HL-60 (cell line): ENCODE measurements at places on chromosomes 5 and 9.

DNA sequence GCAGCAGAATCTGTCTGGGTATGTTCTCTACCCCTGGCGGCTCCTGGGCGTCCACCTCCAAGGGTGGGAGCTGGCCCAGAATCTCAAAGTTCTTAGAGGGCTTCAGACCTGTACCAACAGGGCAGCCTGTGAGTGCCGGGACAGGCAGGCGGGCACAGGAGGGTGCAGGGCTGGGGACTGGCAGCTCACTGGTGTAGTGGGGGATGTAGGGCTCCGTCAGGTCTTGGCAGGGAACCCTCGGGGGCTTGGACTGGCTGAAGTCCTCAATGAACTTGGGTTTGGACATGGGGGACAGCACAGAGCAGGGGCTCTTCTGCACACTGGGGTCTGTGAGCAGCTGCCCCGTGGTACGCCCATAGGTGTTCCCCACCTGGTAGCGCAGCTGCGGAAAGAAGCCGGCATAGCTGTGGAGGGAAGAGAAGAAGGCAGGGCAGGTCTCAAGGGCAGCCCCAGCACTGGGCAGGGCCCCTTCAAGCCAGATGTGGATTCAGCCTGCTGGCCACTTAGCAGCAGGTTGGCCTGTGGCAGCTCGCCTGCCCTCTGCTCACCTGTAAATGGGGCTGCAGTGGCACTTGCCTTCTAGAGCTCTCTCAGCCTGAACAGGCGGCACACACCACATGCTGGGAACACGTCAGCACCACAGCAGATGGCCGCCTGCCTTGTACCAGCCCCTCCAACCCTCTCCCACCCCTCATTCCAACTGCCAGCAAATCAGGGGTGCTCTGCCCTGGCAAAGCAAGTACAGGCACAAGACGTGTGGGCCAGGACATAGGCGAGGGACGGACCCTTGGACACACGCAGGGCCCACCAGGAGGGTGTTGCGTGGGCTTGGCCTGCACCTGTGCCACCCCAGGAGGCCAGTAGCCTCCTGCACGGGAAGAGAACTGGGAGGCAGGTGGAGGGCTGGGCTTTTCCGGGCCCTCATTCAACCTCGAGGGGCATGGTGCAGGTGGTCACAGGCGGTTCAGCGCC lies 4.6 kb downstream of the TUBB4B start:
- no peak for DNase-seq

GRCh38 chr5:138054847-138055558 lies 22.1 kb upstream of the FAM13B start:
- DNase-seq = no peak

- no peak for DNase-seq
These were observed 88.6 kb downstream of the LMX1B start for GRCh38 chr9:126702151-126703001.

DNA sequence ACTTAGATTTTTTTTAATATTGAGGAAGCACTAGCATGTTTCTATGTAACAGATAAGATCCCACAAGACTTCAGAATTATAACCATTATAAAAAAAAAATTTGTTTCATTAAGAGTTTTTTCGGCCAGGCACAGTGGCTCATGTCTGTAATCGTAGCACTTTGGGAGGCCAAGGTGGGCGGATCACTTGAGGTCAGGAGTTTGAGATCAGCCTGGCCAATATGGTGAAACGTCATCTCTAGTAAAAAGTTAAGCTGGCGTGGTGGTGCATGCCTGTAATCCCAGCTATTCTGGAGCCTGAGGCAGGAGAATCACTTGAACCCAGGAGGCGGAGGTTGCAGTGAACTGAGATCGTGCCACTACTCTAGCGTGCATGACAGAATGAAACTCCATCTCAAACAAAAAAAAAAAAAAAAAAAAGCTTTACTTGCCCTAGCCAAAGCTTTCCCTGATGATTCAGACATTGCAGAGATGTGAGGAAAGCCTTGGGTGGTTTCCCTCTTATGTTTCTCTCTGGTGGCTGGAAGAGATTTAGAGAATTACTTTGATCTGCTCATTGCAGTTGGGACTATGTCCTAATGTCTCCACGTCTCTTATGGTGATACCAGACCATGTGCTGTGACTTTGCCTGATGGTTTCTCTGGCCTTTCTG lies 65.4 kb downstream of the EGFLAM start:
- DNase-seq = no peak

DNA sequence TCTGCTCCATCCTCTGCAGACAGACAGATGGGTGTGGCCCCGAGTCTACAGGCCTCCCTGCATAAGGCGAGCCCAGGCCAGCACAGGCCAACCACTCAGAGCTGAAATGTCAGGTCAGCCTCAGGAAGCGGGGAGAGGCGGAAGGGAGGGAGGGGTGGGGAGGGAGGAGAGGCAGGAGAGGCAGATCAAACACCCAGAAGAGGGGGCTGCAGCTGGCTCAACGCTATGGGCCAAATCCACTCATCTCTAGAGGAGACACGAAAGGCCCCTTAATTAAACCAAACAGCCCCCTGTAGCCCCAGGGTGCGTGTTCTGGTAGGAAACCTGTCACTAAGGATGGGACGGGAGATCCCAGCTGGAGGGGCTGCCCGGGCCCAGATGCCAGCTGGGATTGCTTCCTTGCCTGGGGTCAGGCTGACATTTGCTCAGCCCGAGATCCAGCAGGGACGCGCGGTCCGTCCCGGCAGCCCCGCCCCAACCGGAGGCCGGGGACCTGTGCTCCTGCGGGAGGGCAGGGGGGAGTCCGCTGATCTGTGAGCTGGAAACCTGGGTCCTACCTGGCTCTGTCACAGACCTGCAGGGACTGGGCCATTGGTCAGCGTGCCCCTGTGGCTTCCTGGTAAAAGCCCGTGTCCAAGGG lies 97.2 kb upstream of the SARDH start:
- DNase-seq = no peak

DNA sequence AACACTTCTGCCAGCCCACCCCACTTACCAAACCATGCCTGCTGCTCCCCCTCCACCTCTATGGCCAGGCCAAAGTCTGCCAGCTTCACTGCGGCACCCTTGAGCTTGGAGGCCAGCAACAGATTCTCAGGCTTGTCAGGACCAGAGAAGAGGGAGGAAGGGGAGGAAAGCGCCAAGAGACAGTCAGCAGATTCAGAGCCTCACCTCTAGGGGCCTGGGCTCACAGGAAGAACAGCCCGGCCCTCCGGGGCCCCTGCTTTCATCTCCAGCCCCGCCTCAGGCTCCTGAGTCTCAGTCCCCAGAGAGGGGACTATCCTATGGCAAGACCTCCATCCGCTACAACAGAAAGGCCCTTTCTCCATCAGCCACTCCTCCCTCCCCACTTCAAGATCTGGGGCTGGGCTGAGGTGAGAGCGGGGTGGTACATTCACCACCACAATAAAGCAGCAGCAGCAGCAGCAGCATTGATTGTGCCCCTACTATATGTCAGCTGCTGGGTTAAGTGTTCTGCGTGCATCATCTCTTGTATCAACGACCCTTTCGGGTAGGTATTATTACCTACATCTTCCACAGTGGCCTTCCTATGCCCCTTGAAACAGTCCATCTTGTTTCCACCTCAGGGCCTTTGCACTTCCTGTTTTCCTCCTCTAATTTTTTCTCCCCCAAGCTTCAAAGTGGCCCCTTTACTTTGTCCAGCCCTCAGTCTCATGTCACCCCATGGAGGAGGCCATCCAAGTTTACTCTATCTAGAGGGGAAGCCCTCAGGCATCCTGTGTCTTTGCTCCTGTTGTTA lies 36.0 kb downstream of the CAMK2A start:
- no peak for DNase-seq

- no peak for DNase-seq
These were observed 1.1 kb downstream of the ATPSCKMT start for GRCh38 chr5:10248378-10249260.

DNA sequence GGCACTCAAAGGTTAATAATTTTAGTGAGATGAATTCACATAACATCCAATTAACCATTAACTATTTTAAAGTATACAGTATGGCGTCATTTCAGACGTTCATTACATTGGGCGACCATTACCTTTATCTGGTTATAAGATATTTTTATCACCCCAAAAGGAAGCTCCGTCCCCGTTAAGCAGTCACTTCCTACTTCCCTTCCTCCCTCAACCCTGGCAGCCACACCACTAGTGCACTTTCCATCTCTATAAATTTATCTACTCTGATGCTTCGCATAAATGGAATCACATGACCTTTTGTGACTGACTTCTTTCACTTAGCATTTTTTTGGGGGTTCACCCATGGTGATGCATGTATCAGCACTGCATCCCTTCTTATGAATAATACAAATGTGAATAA lies 168.3 kb upstream of the PUM3 start:
- peak; percentile 18 for DNase-seq

DNA sequence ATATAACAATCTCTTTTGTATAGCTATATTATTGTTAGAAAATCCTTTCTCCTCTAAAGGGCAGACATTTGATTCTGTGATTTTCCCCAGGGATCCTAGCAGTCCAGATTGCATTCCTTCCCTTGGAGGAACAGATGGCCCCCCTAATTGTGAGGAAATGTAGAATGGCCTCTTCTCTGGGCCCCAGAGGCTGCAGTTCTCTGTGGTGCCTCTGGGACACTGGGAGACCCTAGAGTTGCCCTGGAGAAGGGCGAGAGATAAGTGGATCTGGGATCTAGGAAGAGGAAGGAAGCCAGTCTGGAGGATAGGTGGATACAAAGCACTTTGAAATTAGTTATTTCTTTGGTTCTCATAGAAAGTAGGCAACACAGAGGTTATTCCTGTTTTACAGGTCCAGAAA lies 1.9 kb upstream of the HINT2 start:
- no peak for DNase-seq

- no peak for DNase-seq
These were observed 70.4 kb upstream of the FCN1 start for GRCh38 chr9:134987906-134988700.

- DNase-seq = peak; percentile 58
These were observed 613 bp downstream of the ZBTB5 start for GRCh38 chr9:37464426-37465248.

DNA sequence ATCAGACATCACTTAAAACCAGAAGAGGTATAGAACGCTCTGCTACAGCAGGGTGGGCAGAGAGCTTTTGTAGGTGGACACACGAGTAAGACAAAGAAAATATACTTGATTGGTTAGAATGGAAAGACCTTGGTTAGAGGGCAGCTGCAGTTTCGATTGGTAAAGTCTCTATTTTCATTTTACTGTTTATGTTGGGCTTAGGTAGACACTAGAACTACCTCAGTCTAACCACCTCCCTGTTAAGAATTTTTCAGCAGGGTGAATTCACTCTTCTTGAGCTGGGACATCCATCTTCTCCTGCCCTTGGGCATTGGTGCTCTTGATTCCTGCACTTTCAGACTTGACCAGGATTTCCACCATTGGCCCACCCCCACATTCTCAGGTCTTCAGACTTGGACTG lies 116.3 kb downstream of the BASP1 start:
- no peak for DNase-seq

- no peak for DNase-seq
These were observed 75.1 kb upstream of the STXBP1 start for GRCh38 chr9:127537014-127537413.

DNA sequence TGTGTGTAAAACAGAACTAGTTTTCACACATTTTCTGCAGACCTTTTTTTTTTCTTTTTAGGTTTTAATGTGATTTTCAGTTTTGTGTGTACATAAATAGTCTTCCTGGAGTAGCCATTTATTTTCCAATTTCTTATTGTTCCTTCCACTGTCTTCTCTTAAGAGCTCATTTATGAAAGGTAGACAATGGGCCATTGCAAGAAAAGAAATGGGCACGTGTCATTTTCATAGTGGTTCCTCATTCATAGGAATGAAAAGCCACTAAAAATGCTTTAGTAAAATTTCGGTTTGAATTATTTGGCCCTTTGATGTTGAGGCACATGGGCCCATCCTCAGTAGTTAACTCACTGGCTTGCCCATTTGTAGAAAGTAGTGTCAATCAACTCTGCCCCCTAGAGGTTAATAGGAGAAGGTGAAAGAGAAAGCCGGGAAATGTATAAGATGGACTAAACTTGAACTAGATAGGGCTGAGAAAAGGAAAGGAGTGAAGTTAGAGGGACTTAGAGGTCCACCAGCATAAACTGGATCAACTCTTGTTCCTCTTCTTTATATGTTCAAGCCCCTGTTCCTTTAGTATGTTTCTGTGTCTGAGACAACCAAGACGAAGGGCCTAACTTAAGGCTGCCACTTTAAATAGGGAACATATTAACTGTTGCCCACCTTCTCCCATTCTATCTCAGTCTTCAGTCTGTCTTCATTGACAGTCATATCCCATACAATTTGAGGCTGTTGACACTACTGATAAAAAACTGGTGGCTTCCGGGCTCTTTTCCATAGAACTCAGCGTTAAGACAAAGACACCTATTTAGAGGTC lies 72.6 kb downstream of the SMARCA2 start:
- DNase-seq = peak; percentile 19

DNA sequence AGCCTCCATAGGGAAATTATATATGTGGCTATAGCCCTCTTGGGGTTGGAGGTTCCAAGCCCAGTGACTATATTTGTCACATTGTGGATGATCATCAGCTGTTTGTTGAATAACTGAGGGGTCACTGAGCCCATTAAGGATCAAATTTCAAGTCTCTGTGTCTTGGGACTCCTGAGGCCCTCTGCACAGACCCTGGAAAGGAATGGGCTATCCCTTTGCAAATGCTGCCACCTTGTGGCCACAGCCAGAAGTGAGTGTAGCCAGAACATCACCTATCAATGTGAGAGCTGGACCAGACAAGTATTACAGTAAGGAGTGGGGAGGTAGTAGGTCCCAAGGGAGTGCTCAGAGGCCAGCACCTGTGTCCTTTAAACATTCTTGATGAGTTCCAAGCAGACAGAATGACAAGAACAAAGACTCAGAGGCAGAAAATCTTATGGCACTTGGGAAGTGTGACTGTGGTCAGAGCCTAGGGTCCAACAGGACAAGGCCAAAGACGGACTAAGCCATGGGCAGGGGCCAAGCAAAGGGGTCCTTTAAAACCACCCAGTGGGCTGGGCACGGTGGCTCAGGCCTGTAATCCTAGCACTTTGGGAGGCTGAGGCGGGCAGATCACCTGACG lies 8.2 kb downstream of the RPP25L start:
- DNase-seq = no peak

DNA sequence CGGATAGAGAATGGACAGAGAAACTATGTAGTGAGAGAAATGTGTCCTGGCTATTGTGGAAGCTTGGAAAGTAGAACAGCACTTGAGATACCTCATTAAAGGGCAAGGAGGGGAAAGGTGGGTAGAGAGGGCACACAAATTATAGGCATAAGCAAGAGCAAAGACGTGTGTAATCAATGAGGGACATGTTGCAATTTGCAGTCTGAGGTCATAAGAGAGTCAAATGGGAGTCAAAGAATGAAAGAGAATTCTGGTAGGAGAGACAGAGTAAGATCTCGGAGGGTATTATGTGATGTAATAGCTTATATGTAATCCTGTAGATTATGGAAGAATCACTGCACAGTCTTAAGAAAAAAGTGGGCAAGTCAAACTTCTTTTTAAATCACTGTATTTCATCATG lies 312.0 kb upstream of the RGMB start:
- no peak for DNase-seq

DNA sequence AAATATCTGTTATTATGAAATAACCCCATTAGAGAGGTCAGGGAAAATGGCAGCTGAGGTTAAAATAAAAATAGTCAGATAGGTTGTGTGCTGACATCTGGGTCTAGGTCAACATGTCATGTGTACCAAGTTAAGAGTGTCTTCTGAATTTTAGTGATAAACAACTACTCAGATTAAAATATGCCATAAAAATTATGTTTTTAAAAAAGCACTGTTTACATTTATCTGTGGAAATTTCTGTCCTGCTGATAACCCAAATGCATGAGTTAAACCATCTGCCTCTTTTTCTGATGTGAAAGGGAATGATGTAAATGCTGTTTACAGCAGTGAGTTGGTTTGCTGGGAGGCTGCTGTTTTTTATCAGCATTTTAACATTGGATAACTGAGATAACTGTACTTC lies 361.2 kb upstream of the TARS1 start:
- no peak for DNase-seq
